ENCODE measurements at places on chromosomes 4 and X. TPM values are rescaled to one million over a fixed set of nuclear protein-coding genes. Genes with fewer than 3 reads are reported as not detected.
A peak's percentile ranks its signal among the peaks of the same experiment; 100 is the strongest.

The PNCK gene
- total RNA-seq: 0.84 TPM

GRCh38 chr4:75662626-75663025 lies 10.6 kb downstream of the G3BP2 start:
- DNase-seq: no peak
- H3K4me1 ChIP-seq: peaks cover 5% of the 10 kb centered on the region
- H3K27ac ChIP-seq: no peak overlapping the region
- no peak overlapping the region for H3K4me3 ChIP-seq

The FHIP1A gene
- total RNA-seq: 14.8 TPM

DNA sequence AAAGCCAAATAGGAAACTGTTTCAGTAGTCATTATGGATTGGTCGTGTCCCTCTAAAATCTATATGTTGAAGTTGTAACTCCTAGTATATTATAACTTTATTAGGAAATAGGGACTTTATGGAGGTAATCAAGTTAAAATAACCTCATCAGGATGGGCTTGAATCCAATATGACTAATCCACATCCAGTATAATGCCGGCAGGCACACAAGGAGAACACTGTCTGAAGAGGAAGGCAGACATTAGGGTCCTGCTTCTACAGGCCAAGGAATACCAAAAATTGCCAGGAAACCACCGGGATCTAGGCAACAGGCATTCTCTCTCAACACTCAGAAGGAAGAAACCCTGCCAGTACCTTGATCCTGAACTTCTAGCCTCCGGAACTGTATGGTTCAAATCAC lies 130.3 kb downstream of the ATP10D start:
- H3K27ac ChIP-seq: no peak overlapping the region
- no peaks in the 10 kb centered on the region for H3K36me3 ChIP-seq
- H3K27me3 ChIP-seq: no peaks in the 10 kb centered on the region
- no peak for DNase-seq
- H3K4me3 ChIP-seq: no peak overlapping the region

DNA sequence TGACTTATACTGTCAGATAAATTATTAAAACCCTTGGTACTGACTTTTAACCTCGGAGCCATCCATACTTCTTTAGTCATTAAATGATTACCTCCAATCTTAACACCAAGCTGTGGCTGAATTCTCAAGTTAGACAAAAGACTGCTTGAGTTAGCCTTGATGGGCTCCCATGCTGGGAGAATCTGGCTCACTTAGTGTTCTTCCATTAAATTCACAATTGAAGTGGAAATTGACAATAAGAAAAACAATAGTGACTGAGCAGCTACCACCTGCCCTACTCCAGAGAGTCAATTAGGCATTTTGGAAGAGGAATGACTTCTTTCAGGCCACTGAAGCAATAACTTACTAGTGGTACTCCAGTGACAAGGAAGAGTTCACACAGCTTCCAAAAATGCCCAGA lies 503.0 kb upstream of the CPXCR1 start:
- DNase-seq: no peak
- no peaks in the 10 kb centered on the region for H3K27me3 ChIP-seq
- no peak overlapping the region for H3K4me3 ChIP-seq
- H3K36me3 ChIP-seq: no peaks in the 10 kb centered on the region

The ARHGAP4 gene
- total RNA-seq: 67.4 TPM

- H3K36me3 ChIP-seq: no peaks in the 10 kb centered on the region
- no peak for DNase-seq
- no peak overlapping the region for H3K27ac ChIP-seq
- no peaks in the 10 kb centered on the region for H3K4me1 ChIP-seq
These were observed 431.2 kb upstream of the FAM47C start for GRCh38 chrX:36577006-36577405.

The CYSLTR1 gene
- not detected for total RNA-seq

DNA sequence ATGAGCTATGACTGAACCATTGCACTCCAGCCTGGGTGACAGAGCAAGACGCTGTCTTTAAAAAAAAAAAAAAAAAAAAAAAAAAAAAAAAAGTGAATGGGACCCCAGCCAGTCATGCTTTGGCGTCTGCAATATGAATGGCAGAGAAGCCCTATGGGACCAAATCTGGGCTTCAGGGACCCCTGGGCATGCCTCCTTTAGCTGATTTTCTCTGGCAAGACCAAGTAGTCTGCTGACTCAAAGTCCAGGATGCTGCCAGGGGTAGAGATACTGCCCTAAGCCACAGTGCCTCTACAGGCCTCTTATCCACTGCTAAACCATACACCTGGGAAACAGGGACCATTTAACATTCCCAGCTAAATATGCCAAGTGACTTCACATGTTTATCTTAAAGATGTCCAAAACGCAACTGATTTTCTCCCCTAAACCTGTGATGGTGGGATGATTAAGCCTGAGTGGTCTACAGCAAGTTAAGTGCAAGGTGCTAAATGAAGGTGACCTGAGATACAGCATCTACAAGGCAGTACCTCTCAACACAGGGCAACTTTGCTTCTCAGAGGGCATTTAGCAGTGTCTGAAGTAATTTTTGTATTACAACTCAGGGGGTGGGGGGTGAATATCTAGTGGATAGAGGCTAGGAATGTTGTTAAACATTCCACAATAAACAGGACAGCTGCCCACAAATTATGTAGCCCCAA lies 5.8 kb downstream of the RPS4X start:
- DNase-seq: no peak
- H3K27me3 ChIP-seq: no peaks in the 10 kb centered on the region
- 0 out of 2 replicates have a peak overlapping the region, but pooled peaks have one; percentile 20 for H3K27ac ChIP-seq
- no peak overlapping the region for H3K4me3 ChIP-seq

The JCHAIN gene
- total RNA-seq: 0.79 TPM

The GLOD5 gene
- total RNA-seq: not detected

- no peak overlapping the region for H3K27ac ChIP-seq
- H3K4me3 ChIP-seq: no peak overlapping the region
- no peaks in the 10 kb centered on the region for H3K27me3 ChIP-seq
- no peak for DNase-seq
- H3K36me3 ChIP-seq: peaks cover 20% of the 10 kb centered on the region
These were observed 11.5 kb downstream of the LIAS start for GRCh38 chr4:39470402-39470801.

The NDUFC1 gene
- total RNA-seq: 86.9 TPM

DNA sequence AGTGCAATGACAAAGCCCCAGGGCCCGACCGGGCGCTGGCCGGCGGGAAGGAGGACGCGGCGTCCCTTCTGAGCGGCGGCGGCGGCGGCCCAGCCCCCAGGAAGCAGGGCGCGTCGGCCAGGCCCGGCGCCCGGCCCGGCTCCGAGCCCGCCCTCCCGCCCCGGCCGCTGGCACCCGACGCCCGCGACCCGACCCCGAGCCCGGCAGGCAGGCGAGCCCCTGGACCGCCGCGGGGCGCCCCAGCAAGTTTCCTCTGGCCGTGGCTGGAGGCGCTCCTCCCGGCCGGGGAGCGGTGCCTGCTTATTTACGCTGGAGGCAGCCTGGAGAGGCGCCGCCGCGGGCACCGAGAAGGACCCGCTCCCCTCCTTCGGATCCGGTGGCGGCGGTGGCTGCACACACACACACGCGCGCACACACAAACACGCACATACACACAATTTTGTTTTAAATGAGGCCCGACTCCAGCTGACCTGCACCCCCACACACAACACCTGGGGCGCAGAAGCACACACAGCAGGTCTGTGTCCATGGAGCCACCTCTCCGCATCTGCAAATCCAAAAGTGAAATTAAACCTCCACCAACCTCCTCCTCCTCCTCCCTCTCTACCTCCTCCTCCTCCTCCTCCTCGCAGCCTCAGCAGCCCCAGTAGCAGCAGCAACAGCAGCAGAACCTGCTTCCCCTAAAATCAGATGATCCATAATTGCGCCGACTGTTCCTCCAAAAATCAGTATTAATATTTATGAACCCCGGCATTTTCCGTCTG lies 669 bp downstream of the IRF2 start:
- H3K4me3 ChIP-seq: peak overlapping the region; percentile 68
- peaks cover 13% of the 10 kb centered on the region for H3K4me1 ChIP-seq
- DNase-seq: no peak

The TBC1D9 gene
- total RNA-seq: 9.5 TPM

DNA sequence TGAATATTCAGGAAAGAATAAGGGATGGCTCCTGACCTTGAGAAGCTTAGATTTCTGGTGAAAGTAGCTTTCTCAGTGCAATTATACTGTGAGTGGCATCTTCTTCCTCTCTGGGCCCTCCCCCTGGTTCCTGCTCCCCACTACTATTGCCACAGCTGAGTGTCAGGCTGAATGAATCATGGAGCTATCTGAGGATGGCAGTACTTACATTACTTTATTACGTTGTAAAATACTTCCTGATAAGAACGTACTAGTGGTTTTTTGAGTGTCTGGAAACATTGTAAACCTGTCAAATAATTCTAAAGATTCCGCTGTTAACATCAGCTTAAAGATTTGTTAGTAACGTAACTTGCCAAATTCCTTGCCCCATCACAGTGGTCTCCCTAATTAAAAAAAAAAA lies 36.2 kb downstream of the ARHGAP10 start:
- peaks cover 35% of the 10 kb centered on the region for H3K4me1 ChIP-seq
- no peaks in the 10 kb centered on the region for H3K36me3 ChIP-seq
- no peaks in the 10 kb centered on the region for H3K27me3 ChIP-seq
- no peak overlapping the region for H3K4me3 ChIP-seq
- H3K27ac ChIP-seq: no peak overlapping the region
- no peak for DNase-seq

DNA sequence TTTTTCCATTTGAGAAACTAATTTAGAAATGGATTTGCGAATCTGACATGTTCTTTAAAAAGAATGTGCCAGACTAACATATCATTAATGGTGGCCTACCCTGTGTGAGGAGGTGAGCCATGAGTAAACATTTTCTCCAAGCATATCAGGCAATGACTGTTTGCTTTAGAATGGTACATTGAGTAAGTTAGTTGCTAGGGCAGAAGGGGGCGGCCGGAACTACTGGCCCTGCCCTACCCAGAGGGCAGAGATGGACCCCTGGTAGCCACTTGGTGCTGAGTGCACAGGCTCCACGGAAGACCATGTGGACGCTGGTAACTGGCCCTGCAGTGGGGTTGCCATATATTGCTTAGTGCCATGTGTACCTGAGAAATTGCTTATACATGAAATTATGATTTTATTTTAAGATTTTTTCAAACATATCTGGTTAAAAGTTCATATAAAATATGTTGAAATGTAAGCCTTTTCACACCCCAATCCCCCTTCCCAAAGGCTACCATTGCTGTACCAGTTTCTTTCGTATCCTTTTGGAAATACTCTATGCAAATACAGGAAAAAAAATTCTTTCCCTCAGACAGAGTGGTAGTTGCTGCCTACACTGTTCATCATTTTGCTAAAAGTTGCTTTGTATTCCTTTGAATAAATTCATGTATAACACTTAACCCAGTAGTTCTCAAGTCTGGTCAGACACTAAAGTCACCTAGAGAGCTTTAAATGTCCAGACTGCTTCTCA lies 8.8 kb downstream of the FNIP2 start:
- H3K36me3 ChIP-seq: no peaks in the 10 kb centered on the region
- H3K27ac ChIP-seq: no peak overlapping the region
- no peaks in the 10 kb centered on the region for H3K27me3 ChIP-seq

DNA sequence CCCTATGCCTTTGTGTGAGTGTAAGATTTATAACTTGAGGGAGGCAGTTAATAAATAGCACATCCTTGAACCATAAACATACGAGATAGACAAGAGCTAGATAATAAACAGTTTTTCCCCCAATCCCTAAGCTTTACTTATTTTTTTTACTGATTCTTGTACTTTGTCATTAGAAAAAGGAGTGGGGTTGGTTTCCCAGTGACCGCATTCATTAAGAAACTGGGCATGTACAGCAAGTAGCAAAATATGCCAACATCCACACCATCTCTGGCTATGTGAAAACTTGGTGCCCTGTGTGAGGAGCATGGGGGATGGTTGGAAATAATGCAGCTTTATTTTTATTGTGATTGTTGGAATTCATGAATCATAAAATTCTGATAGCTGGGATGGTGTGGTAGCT lies 176.2 kb downstream of the CBR4 start:
- no peak for DNase-seq
- H3K36me3 ChIP-seq: no peaks in the 10 kb centered on the region
- no peak overlapping the region for H3K4me3 ChIP-seq

DNA sequence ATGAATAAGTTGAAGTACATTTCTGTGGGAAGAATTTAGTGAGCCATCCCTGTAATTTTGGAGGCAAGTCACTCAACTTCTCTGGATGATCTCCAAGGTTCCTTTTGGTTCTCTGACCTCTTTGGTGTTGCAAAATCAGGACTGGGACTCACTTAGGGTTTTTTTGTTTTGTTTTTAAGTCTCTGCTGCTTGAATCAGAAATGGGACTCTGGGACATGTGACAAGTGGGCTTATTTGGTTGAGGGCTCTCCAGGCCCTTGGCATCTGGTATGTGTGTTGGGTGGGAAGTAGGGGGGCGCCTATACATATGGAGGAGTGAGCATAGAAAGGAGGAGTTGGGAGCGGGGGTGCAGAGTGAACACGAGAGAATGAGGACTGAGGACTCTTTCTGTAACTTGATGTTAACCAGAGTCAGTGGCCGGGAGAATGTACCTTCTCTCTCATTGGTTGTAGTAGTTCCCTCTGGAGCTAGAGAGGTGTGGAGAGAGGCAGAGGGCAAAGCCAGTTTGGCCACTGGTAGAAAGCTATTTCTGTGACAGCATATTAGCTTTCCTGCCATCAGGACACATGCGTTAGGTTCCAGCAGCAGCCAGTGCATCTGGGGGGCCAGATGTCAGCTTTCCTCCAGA lies 1.9 kb downstream of the ARHGAP10 start:
- peak overlapping the region; percentile 78 for H3K4me3 ChIP-seq
- H3K4me1 ChIP-seq: peaks cover 58% of the 10 kb centered on the region
- H3K27me3 ChIP-seq: no peaks in the 10 kb centered on the region

DNA sequence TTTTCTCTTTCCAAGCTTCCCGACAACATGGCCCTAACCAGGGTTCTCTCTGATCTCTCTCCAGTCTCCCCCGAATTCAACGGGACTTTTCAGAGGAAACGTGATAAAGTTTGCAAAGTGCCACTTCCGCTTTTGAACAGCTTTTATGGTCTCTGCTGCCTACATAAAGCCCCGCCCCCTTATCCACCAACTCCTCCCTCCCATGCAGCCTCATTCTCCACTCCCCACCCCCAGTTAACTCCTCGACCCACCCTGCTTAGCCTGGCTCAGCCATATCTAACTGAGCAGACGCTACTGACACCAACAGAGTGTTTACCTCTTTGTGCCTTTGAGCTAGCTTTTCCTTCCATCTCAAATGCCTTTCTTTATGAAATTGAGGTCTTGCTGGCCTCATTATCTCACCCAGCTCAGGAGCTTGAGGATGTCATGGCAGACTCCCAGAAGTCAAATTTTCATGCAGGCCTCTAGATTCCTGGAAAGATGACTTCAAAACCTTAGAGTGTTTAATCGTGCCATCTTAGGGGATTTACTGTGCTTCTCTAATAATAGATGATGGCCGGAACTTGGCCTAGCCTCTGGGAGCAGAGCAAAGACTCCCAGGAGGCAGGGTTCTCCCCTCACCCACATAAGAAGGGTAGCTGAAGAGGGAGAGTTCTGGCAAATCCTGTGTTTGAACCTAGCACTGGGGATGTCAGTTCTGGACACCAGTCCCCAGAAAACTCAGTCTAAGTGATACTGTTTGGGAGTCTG lies 606.0 kb downstream of the BCOR start:
- H3K27me3 ChIP-seq: no peaks in the 10 kb centered on the region
- H3K27ac ChIP-seq: no peak overlapping the region
- no peaks in the 10 kb centered on the region for H3K36me3 ChIP-seq
- no peak for DNase-seq

GRCh38 chr4:124343661-124344171 lies 368.8 kb downstream of the ANKRD50 start:
- DNase-seq: no peak
- no peaks in the 10 kb centered on the region for H3K4me1 ChIP-seq
- H3K36me3 ChIP-seq: no peaks in the 10 kb centered on the region
- H3K27me3 ChIP-seq: no peaks in the 10 kb centered on the region
- no peak overlapping the region for H3K4me3 ChIP-seq
- no peak overlapping the region for H3K27ac ChIP-seq
